ENCODE measurements at places on chromosomes 6 and 20. TPM values are rescaled to one million over a fixed set of nuclear protein-coding genes. Genes with fewer than 3 reads are reported as not detected.

The MOXD1 gene
- not detected for total RNA-seq

The PCMT1 gene
- 86.9 TPM for total RNA-seq

The IGF2R gene
- total RNA-seq: 105 TPM

The SLC52A3 gene
- not detected for total RNA-seq

The SLC17A9 gene
- 17.5 TPM for total RNA-seq

The PTK7 gene
- total RNA-seq: 2.9 TPM

The PRR18 gene
- 0.14 TPM for total RNA-seq

The PSORS1C1 gene
- 3.2 TPM for total RNA-seq
